Ascending aorta (tissue), 2 donors: ENCODE measurements at places on chromosomes 16 and 17. TPM values are rescaled to one million over a fixed set of nuclear protein-coding genes. Genes with fewer than 3 reads are reported as not detected.

GRCh38 chr17:48679385-48680096 lies 42.8 kb downstream of the PRAC1 start:
- H3K4me3 ChIP-seq: no peak overlapping the region
- H3K27ac ChIP-seq: no peak overlapping the region
- H3K36me3 ChIP-seq: no peaks in the 10 kb centered on the region
- DNase-seq: no peak

DNA sequence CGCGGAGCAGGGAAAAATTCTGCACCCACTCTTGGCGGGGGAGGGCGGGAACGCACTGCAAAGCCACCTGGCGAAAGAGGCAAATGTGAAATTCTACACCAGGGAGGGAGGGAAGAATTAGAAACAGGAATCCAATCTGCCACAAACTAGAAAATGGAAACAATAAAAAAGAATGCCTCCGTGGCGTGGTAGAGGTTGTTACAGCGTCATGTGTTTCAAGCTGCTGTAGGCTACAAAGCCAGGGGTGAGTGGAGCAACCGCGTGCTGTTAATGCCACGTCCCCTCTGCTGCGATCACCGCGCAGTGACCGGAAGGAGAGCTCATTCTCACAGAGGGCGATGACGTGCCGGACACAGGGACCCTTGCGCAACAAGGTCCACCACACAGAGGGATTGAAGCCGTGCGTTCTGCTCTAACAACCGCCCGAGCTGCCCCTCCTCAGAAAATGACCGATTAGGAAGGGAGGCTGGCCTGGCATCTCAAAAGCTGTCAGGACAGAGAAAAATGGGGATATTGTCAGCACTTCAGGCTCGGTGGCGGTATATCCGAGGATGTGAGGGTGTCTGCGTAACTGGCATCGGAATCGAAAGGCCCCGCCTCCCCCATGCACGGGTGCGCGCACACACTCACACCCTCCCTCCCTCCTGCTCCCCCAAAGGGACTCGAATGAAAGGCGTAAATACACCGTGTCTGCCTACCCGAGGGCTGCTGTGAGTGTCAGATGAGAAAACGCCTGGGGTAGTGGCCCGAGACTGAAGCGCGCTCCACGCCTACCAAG lies 70.8 kb upstream of the TNRC6C start:
- no peaks in the 10 kb centered on the region for H3K36me3 ChIP-seq
- peak overlapping the region; percentile 84 for H3K27ac ChIP-seq
- peaks cover 12% of the 10 kb centered on the region for H3K4me1 ChIP-seq
- H3K4me3 ChIP-seq: peak overlapping the region; percentile 54

- no peaks in the 10 kb centered on the region for H3K36me3 ChIP-seq
- H3K4me3 ChIP-seq: no peak overlapping the region
- no peaks in the 10 kb centered on the region for H3K4me1 ChIP-seq
- H3K27ac ChIP-seq: no peak overlapping the region
These were observed 104.0 kb downstream of the TMEM132E start for GRCh38 chr17:34683390-34683789.

The CD79B gene
- total RNA-seq: not detected

DNA sequence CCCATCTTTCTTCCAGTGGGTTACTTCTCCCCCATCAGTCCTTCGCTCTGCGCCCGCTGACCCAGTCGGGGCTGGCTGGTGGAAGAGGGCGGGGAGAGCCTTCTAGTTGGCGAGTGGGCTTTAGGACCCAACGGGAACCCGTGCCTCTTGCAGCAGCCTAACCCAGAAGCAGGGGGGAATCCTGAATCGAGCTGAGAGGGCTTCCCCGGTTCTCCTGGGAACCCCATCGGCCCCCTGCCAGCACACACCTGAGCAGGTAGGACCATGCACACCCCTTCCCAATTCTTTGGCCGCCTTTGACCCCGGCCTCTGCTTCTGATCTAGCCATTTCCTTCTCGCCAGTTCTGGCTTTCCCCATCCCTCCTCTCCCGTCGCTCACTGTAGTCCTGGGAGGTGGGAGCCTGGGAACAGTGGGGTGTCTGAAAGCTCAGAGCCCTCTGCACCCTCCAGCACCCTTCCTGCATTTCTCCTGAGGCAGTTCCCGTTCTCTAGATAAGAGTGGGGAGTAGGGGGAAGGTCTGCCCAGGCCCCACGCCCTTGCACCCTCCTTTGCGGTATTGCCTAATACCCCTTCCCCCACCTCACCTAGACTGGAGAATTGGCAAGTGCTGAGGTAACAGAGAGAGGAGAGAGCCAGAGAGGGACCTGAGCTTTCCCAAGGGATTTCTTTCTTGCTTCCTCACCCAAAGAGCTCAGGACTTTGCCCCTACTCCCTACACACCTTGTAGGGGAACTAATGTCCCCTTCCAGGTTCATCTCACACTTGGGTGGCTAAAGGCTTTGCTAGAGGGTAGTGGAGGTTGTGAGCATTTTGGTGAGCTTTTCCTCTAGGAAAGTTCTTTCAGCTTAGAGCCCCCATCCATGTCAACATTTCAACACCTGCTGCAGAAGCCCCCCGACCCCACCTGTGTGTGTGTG lies at the start of gene RARA:
Gene RARA, plus strand, starts transcription at position 150 of the 918 bp plus-strand sequence. CDS start 22,039 bp downstream, outside the sequence.
- H3K4me3 ChIP-seq: peak within 1 kb of the TSS; percentile 61
- no peaks in the 10 kb centered on the region for H3K27me3 ChIP-seq
- H3K4me1 ChIP-seq: peaks cover 61% of the 10 kb centered on the region
- peak within 1 kb of the TSS; percentile 91 for H3K27ac ChIP-seq
- no peaks in the 10 kb centered on the region for H3K36me3 ChIP-seq

- no peaks in the 10 kb centered on the region for H3K36me3 ChIP-seq
- no peak overlapping the region for H3K27ac ChIP-seq
- H3K4me1 ChIP-seq: no peaks in the 10 kb centered on the region
- DNase-seq: peak; percentile 71
- no peaks in the 10 kb centered on the region for H3K27me3 ChIP-seq
These were observed 26.7 kb downstream of the WNT9B start for GRCh38 chr17:46878055-46878454.

DNA sequence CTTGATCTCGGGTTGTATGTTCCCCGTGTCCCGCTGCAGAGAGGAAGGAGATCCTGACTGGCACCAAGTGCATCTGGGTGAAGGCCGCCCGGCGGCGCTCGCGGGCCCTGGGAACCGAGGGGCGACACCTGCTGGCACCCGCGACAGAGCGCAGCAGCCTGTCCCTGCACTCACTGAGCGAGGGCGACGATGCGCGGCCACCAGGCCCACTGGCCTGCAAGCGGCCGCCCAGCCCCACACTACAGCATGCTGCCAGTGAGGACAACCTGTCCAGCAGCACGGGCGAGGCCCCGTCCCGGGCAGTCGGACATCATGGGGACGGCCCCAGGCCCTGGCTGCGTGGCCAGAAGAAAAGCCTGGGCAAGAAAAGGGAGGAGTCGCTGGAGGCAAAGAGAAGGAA lies 7.5 kb downstream of the BTBD17 start:
- DNase-seq: no peak
- no peaks in the 10 kb centered on the region for H3K4me1 ChIP-seq
- peaks cover 4% of the 10 kb centered on the region for H3K27me3 ChIP-seq
- H3K36me3 ChIP-seq: no peaks in the 10 kb centered on the region
- no peak overlapping the region for H3K27ac ChIP-seq
- no peak overlapping the region for H3K4me3 ChIP-seq

DNA sequence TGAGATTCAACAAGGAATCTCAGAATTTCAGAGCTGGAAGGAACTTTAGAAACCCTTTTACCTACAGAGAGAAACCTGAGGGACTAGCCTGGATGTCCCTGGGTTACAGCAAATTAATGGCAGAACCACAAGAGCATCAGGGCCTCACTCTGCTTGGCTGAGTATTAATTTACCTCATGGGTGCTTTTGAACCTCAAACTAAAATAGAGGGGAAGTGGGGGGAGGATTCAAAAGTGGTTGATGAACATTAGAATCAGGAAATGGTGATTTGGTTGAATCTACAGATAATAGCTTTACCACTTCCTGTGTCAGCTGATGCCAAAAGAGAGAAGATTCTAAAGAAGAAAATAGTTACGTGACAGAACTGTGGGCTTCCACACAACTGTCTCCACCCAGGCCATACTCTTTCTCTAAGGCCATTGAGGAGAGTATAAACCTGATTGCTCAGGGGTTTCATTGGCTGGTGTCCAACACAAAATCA lies 11.3 kb upstream of the SKAP1 start:
- no peak for DNase-seq
- no peaks in the 10 kb centered on the region for H3K36me3 ChIP-seq
- no peaks in the 10 kb centered on the region for H3K27me3 ChIP-seq
- H3K4me3 ChIP-seq: no peak overlapping the region

The KRTAP9-8 gene
- not detected for total RNA-seq

The MEIOB gene
- total RNA-seq: not detected

The EPX gene
- total RNA-seq: not detected

- no peak overlapping the region for H3K27ac ChIP-seq
- H3K27me3 ChIP-seq: no peaks in the 10 kb centered on the region
- no peak overlapping the region for H3K4me3 ChIP-seq
- H3K4me1 ChIP-seq: no peaks in the 10 kb centered on the region
These were observed 162.0 kb downstream of the SALL1 start for GRCh38 chr16:50989047-50989446.

The TOX3 gene
- not detected for total RNA-seq

- no peak overlapping the region for H3K4me3 ChIP-seq
- no peak overlapping the region for H3K27ac ChIP-seq
- DNase-seq: no peak
These were observed 76.6 kb downstream of the CLEC16A start for GRCh38 chr16:11020792-11021551.

DNA sequence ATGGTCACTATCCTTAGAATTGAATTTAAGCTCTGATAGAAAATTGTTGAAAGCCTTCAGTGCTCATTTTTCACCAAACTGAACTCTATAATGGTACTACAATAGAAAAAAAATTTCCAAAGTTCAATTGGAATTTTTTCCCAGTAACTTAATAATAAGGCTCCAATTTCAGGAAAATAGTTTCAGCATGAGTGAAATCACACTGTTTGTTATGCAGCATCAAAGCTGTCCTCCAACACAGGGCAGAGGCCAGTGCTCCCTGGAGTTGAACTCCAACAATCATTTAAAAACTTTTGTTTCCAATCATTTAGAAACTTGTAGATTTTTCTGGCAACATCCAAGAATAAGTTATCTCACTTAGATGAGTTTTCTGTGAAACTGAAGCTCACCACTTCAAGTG lies 103.1 kb upstream of the HSBP1 start:
- no peaks in the 10 kb centered on the region for H3K27me3 ChIP-seq
- H3K36me3 ChIP-seq: no peaks in the 10 kb centered on the region
- DNase-seq: no peak
- H3K4me3 ChIP-seq: no peak overlapping the region

The FADS6 gene
- total RNA-seq: not detected

DNA sequence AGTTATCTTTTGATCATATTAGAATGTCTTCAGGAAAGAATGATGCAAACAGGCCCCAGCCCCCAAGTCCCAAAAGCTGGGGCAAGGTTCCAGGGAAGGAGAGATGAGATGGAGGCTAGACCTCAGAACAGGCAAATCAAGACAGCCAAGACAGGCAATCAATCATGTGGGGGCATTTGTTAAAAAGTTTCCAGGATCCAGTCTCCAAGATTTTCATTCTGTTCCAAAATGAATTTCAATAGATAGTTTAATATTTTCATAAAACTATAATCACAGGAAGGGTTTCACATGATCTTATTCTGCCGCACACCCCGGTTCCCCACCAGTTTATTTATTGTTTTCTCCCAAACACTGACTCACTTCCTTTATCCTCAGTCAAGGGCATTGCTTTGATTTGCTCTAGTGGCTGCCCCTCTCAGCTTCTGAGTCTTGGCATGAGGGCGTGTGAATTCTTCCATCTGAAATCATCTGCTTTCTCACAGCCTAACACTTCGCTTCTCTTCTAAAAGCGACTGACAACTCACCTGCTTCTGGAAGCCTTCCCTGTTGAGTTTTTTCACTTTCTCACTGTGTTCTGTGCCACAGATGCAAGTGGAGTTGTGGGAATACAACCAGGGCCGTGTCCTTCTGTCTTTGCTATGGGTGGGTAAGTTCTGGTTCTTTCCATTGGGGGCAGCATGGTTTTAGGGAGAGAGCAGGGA lies 12.2 kb upstream of the TERF2 start:
- no peaks in the 10 kb centered on the region for H3K36me3 ChIP-seq
- DNase-seq: peak; percentile 71
- H3K27ac ChIP-seq: no peak overlapping the region
- no peak overlapping the region for H3K4me3 ChIP-seq
- H3K27me3 ChIP-seq: no peaks in the 10 kb centered on the region

DNA sequence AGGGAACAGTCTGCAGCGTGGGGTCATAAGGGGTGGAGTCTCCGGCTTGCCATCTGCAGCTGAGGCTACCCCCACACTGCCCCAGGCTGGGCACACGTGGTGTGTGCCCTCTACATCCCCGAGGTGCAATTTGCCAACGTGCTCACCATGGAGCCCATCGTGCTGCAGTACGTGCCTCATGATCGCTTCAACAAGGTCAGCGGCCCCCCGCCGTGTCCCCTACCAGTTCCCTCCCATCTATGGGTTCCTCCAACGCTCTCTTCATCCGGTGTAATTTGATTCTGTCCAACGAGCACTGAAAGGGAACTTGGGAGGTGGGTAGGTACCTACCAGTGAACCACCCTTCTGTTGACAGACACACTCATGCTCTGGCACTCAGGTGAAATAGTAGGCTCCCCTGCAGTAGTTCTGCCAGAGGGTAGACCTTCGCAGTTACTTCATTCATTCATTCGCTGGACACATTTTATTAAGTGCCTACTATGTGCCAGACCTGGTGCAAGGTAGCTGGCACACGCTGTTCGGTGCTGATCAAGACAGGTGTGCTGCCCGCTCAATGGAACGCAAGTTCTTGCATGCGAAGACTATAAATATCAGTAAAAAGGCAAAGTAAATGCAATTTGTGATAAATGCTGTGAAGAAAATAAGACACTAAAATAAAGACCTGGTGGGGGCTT lies 2.7 kb downstream of the MLLT6 start:
- peaks cover 4% of the 10 kb centered on the region for H3K4me1 ChIP-seq
- H3K36me3 ChIP-seq: peaks cover 24% of the 10 kb centered on the region
- H3K27me3 ChIP-seq: no peaks in the 10 kb centered on the region
- no peak overlapping the region for H3K27ac ChIP-seq
- no peak overlapping the region for H3K4me3 ChIP-seq

The GPR179 gene
- total RNA-seq: not detected

- no peak for DNase-seq
- H3K4me3 ChIP-seq: no peak overlapping the region
These were observed 22.3 kb upstream of the DHX40 start for GRCh38 chr17:59542960-59543635.

The IL17C gene
- not detected for total RNA-seq

DNA sequence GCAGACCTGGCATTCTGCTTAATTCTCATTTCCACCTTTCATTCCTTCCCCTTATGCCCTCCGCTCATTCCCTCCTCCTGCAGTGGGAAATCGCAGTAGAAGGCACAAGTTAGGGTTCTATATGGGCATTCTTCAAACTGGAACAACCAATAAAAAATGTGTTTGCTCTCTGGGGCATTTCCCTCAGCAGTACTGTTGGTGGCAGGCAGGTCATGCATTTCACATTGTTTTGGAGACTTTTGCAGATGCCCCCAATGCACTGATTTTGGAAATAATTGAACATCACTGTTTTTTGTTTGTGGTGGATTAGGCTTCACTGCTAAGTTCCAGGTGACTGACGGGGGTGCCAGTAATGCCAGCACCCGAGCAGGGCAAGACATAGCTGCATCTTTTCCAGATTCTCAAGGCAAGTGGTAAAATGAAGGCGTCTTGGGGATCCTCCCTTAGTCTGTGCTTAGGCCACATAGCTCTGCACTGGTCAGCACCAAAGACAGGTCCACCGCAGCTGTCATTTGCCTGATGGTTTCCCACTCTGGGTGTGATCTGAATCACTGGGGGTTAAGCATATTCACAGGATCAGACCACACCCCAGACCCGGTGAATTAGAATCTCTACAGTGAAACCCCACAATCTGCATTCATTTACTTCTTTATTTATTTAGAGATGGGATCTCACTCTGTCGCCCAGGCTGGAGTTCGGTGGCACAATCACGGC lies 304.5 kb downstream of the CPPED1 start:
- H3K27ac ChIP-seq: no peak overlapping the region
- H3K27me3 ChIP-seq: no peaks in the 10 kb centered on the region
- no peaks in the 10 kb centered on the region for H3K36me3 ChIP-seq
- no peak for DNase-seq

The EFNB3 gene
- not detected for total RNA-seq
